ENCODE measurements at places on chromosomes 11 and 22.

DNA sequence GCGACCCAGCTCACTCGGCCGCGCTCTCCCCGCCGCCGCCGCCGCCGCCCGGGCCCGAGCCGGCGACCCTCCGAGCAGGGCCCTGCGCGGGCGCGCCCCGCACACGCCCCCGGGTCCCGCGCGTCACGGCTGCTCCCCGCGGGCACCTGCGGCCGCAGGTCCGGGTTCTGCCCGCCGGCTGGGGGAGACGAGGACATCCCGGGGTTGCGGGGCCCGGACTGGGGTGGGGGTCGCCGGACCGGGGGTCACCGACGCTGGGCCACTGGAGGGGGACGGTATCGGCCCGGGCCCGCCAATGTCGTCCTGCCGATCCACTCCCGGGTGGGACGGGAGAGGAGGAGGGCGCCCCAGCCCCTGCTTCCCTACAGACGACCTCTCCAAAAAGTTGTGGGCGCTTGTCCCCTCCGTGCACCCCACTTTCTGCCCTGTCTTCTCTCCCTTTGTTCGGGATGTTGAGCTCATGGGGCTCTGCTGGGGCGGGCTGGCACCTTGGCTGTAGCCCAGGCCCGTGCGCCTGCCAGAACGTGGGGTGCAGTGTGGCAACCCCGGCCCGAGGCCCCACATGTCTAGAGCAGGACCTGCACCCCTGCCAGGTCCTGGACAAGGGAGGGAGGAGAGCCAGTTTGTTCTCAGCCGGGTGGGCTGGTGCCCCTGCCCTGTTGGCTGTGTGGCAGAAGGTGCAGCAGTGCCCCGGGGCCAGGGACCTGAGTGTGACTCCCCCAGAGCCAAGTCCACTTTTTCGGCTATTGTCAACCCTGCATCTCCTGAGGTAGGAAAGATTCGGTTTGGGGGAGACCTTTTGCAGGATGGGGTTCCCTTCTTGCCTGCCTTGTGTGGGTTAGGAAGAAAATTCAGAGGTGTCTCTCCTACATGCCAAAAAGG, 40.2 kb upstream of the CELSR1 start:
- DNase-seq = peak; percentile 50

- DNase-seq = no peak
Measured at GRCh38 chr11:44774108-44774507, 47.3 kb downstream of the TSPAN18 start.

- no peak for DNase-seq
Measured at GRCh38 chr22:49094858-49095257, 732.8 kb downstream of the BRD1 start.

- peak; percentile 25 for DNase-seq
Measured at GRCh38 chr11:44483919-44484610, 81.4 kb upstream of the CD82 start.

GRCh38 chr11:46693597-46694012, 6.8 kb downstream of the ARHGAP1 start:
- DNase-seq = no peak

- DNase-seq = peak; percentile 94
Measured at GRCh38 chr22:40040927-40041326, 46.2 kb downstream of the FAM83F start.

- no peak for DNase-seq
Measured at GRCh38 chr22:25621986-25622385, 57.5 kb downstream of the GRK3 start.

DNA sequence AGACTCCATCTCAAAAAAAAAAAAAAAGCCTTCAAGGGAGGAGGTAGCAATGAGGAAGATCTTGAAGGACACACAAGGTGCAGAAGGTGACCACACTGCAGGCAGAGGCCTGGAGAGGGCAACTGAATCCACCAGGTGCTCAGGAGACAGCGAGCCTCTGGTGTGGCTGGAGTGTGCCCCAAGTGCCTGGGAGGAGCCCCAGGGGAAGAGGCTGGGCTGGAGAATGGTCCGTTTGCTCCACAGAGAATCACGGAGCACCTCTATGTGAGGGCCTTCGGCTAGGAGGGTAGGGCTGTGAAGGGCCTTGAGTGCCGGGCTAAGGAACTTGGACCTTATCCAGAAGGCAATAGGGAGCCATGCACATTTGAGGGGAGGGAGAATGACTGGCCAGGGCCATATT, 50.3 kb downstream of the ARRB1 start:
- DNase-seq = no peak

DNA sequence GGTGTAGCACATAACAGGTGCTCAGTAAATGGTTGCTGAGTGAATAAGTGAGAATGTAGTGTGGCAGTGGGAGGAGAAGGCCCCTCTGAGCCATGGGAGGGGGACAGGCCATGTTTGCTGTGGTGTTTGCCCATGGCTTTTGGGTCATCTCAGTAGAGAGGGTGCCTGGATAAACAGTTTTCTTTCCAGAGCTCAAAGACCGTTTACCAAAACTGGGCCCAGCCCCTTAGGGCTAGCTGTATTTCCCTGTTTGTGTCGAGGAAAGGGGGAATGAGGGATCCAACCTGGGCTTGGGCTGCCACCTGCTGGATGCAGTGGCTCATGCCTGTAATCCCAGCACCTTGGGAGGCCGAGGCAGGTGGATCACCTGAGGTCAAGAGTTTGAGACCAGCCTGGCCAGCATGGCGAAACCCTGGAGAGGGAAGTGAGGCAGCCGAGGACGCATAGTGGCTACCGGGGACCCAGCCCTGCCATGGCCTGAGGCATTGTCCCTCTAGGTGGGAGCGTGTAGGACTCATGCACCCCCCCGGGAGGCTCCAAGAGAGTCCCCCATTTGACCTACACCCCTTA, 8.7 kb upstream of the LTO1 start:
- DNase-seq = peak; percentile 30

DNA sequence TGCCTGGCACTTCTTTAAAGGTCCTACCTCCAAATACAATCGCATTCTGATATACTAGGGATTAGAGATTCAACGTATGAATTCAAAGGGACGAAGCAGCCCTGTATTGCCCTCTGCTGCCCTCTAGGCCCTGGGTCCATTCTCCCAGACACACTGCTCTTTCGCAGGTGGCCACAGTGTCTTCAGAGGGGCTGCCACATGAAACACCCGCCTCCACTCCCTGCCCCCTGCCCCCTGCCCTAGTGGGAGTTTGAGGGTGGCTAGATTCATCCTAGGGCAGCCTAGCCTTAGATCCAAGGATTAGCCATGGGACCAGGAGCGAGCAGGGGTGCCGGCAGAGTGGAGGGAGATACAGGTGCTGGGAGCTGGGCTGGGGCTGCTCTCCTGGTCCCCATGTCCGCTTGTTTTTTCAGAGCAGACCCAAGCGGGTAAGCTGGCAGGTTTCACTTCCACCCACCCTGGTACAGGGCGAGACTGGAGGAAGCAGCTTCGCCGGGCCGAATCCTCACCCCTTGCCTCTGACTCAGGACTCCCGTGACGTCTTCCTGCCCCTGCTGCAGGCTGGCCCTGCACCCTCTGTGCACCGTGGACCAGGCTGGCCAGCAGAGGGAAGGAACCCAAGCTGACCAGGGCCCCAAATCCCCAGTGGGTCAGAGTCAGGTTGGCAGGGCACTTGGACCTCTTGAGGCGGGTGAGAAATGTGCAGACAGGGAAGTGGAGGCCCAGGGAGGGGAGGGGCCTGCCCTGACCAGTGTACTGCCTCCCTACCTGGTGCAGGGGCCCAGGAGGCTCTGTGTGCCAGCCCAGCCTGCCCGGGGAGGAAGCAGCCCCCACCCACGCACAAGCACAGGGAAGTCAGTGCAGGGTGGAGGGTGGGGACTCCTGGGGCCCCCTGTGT, 28.4 kb upstream of the HMOX1 start:
- peak; percentile 78 for DNase-seq

DNA sequence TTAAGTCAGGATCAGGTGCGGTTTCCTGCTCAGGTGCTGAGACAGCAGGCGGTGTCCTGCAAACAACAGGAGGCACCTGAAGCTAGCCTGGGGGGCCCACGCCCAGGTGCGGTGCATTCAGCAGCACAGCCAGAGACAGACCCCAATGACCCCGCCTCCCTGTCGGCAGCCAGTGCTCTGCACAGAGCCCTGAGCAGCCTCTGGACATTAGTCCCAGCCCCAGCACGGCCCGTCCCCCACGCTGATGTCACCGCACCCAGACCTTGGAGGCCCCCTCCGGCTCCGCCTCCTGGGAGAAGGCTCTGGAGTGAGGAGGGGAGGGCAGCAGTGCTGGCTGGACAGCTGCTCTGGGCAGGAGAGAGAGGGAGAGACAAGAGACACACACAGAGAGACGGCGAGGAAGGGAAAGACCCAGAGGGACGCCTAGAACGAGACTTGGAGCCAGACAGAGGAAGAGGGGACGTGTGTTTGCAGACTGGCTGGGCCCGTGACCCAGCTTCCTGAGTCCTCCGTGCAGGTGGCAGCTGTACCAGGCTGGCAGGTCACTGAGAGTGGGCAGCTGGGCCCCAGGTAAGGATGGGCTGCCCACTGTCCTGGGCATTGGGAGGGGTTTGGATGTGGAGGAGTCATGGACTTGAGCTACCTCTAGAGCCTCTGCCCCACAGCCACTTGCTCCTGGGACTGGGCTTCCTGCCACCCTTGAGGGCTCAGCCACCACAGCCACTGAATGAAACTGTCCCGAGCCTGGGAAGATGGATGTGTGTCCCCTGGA, at the start of gene MYO7A:
MYO7A (plus strand) TSS at position 327 of the 772 bp plus-strand sequence. CDS start 2,389 bp downstream, outside the sequence.
- DNase-seq = no peak

DNA sequence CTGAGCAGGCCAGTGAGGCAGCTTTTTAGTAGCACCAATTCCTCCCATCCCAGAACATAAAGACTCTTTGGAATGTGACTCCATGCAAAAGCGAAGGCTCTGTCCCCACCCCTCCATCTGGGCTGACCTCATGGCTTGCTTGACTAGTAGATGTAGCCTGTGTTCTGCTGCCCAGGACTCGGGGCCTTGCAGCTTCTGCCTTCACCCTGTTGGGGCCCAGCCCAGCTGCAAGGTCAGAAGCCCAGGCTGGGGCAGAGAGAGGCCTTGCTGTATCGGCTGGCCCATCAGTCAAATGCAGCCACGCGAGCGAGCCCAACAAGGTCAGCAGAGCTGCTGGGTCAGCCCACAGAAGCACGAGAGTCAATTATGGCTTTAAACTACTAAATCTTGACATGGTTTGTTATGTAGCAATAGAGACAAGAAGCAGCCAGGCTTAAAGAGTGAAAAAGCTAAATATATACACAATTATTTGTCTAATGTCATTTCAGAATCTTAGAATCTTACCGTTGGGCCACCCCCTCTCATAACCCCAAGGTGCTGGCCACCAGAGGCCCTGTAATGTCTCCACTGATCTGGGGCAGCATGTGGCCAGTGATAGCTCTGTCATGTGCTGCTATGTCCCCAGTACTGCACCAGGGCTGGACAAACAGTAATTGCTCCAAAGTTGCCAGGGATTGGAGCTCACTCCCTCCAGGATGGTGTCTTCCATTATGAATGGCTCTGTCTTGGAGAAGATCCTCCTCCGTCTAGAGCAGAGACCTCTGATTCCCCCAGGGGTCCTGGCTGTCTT, 10.4 kb upstream of the WNT11 start:
- DNase-seq = no peak

GRCh38 chr11:88300888-88301487, 36.5 kb downstream of the CTSC start:
- no peak for DNase-seq

- DNase-seq = no peak
Measured at GRCh38 chr11:29310725-29311342, 706.0 kb downstream of the KCNA4 start.

DNA sequence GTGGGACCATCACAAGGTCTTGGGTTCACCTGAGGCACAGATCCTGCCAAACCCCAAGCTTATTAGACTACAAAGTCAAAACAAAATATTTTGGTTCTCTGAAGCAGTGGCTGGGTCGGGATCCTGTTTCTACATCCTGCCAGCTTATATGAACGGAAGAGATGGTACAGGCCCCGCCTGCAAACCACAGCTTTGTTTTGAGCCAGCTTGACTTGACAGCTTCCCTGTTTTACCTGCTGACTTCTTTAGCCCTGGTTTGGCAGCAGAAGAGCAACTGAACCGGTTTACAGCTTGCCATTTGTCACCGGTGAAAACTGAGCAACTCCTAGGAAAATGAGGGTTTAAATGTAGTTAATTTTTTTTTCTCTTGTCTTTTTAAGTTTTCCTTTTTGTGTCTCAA, 11.4 kb downstream of the PACS1 start:
- DNase-seq = peak; percentile 86

DNA sequence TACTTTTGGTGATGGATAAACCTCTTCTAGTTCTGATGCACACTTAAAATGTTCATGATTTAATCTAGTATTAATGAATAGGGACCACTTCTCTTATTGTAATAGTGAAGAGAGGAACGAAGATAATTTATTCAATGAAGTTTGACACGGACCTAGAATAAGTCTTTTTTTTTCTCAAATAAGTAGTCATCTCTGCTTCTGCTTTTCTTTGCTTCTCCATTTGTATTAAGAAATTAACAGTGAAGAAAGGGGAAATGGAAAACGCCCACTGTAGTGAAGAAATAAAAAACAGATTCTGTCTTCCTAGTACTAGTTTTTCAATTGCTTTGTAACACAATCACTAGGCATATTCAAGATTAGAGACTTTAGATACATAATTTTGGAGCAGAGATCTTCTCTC, 73.0 kb downstream of the CD44 start:
- peak; percentile 72 for DNase-seq

- DNase-seq = peak; percentile 99
Measured at GRCh38 chr11:64241491-64242374, 838 bp downstream of the FKBP2 start.

- DNase-seq = peak; percentile 28
Measured at GRCh38 chr11:122271745-122272144, 155.7 kb upstream of the BLID start.

GRCh38 chr11:86294026-86294425, 8.0 kb upstream of the HIKESHI start:
- DNase-seq = no peak

- DNase-seq = peak; percentile 12
Measured at GRCh38 chr11:69290806-69291205, 3.1 kb upstream of the MYEOV start.

DNA sequence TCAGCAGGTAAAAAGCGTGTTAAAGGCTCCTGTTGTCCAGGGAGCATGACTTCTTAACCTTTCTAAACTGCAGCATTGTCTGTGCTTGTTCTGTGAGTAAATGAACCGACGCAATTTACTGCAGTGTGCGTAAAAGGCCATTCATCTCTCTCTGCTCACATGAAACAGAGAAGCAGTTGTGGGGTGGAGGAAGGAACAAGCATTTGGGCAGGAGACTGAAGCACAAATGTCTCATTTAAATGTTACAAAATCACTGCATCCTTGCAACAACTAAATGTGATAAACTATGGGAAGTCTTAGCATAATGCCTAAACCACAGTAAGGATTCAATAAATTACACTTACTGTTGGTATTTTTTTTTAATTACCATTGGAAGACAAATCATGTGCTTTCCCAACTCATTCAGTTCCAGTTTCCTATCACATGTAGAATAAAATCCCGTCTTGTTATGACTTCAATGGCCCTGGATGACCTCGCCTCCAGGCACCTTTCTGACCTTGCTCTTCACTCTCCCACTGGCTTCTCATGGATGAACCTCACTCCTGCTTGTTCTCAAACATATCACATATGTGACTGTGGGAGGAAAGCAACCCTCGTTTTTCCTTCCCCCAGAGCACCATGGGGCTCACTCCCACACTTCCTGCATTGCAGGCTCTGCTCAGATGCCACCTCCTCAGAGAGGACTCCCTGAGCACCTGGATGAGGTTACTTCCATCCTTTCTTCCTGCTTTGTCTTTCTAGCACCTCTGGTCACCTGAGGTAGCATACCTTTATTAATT, 21.6 kb upstream of the RFPL2 start:
- no peak for DNase-seq
